RWPE2 (cell line): ENCODE measurements at places on chromosomes 11 and 22.

DNA sequence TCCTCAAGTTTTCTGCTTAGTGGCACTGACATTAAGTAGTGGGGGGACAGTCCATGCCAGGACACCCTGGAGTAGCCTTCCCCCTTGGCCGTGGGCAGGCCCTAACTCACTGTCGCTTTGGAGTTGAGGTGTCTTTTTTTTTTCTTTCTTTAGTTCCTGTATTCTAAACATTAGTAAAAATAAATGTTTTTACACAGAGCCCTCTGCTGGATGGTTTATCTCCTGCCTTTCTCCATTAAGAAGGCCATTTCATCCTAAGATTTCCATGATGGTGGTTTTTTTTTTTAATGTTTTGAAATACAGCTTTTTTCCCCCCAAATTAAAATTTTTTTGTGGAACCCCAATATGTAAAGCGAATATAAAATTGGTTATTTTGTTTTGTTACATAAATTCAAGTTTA, 1.8 kb upstream of the TIGD3 start:
- DNase-seq = no peak

- no peak for DNase-seq
Observed at GRCh38 chr11:57124505-57124904, 57.2 kb upstream of the LRRC55 start.

- peak; percentile 44 for DNase-seq
Observed at GRCh38 chr11:434496-434895, 7.3 kb downstream of the ANO9 start.

DNA sequence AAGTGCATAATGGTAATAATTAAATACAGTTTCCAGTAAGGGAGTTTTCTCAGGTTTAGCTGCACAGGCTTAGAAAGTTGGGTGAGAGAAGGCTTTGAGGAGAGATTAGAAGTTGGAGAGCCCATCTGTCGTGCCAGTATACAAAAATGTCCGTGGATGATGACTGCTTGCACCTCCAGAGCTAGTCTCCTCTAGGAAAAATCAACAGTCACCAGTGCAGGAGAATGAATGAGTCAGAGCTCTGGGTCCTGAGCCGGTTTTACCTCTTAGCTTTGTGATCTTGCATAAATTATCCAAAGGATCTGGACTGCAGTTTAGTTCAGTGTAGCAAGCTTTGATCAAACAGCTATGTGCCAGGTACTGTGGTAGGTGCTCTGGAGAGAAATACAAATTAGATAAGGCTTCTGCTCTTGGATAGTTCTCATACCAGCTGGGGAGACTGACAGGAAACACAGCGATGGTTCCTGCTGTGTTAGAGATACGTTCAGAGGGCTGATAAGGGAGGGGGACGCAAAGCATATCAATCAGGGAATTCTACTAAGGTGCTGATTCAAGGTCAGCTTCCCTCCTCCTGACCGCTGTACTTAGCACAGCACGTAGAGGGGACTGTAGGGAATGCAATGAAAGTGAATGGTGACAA, 125.9 kb downstream of the TEAD1 start:
- no peak for DNase-seq

DNA sequence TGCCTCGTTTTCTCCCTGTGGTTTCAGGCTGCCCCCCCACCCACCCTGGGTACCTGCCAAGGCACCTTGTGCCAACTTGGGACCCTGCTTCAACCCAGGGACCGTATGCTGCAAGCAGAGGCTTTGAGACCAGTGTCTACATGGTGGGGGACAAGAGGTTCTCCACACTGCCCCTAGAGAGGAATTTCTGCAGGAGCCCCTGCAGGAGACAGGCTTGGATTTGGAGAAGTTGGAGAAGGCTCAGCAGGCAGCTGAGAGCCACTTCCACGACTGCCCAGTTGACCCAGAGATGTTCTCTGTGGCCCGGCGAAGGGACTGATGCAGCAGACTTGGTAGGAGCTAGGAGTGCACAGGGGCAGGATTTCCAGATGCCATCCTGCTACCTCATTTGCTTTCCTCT, 20.1 kb upstream of the NNMT start:
- no peak for DNase-seq

DNA sequence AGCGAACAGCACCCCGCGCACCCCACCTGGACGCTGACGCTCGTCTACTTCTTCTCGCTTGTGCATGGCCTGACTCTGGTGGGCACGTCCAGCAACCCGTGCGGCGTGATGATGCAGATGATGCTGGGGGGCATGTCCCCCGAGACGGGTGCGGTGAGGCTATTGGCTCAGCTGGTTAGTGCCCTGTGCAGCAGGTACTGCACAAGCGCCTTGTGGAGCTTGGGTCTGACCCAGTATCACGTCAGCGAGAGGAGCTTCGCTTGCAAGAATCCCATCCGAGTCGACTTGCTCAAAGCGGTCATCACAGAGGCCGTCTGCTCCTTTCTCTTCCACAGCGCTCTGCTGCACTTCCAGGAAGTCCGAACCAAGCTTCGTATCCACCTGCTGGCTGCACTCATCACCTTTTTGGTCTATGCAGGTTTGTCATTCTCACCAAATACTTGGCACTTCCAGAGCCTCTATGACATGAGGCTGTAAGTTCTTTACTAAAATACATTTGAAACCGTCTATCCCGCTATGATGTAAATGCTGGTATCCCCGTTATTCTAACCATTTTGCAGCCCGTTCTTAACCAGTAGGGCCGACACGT, 535 bp downstream of the AQP11 start:
- no peak for DNase-seq

DNA sequence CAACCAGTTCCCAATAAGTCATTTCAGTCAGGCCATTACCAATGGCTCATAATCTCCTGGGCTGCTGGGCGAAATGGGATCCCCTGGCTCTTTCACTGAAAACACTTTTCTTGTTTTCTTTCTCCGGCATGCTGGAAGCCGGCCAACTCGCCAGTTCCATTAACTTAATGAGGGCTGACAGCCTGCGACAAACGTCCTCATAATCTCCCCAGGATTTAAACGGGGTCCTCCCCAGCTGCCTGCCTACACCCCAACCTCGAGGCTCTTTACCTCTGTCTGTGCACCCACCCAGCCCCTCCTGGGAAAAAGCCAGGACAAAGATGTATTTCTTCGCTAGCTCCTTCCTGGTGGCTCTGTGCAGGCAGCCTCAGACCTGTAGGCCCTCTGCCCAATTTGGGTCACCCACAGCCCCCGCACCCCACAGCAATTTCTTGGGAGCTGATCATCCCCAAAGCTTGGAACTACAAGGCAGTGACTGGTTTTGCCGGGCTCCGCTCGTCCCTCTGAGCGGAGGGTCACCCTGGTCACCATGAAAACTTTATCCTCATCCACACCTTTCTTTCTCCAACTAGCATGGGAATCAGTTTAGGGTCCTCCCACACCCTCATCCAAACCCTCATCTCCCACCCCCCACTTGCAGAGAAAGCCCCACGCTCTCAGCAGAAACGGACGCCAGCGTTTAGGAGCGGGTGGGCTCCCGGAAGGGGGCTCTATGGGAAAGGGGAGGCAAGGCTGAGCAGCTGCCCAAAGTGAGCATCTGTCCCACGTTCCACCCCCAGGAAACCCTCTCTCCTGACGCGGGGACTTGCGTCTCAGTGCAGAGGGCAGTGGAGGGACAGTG, 51.1 kb upstream of the KCNQ1OT1 start:
- peak; percentile 19 for DNase-seq

DNA sequence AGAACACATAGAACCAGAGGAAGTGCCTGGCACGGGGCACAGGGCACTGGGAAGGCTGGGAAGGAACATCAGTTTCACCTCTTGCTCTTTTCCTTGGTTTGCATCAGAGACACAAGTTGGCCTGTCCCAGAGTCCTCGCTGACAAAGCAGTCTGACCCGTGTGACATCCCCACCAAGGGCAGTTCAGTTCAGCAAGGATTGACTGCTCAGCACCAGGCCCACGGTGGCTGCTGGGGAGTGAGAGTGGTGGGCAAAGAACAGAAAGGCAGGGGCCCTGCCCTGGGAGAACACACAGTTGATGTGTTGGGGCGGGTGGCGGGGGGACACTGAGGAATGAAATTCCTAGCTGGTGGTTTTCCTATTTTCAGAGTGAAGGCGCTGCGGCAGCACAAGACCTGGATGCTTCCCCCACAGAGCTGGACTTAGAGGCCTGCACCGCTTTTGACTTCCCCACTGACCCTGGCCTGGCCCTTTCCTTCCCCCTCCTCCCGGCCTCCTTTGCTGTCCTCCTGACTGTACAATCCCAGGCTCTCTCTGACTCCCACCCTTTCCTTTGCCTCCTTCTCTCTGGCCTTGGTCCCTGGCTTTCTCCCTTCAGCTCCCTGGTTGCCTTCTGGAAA, 2.2 kb upstream of the TMPRSS13 start:
- peak; percentile 36 for DNase-seq

DNA sequence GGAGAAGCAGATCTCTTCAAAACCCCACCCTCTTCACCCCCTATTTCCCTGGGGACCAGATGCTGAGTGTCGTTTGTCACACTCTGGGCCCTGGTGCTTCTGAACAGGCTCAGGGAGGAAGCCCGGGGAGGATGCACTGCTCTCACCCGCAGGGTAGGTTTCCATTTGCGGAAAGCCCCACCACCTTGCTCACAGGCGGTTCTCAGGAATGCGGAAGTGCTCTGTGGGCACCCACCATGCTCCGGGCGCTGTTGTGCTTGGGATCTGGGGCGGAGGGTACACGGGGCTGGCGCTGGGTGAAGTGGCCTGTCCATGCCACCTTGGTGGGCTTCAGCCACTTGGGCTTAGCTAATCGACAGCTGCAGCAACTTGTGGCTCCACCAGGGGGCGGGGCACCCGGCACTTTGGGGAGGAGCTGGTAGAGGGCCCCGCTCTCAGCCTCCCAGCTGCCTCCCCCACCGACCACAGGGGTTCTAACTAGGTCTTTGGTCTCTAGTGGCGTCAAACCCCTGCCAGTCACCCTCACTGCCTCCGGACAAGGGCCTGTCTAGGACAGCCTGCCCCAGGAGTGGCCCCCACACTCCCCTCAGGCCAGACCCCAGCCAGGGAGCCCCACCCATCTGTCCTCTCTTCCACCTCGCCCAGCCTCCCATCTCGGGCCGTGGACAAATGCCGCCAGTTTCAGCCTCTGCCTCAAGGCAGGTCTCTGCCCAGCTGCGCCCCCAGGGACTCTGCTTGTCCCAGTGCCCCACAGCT, 7.4 kb downstream of the NDUFV1 start:
- peak; percentile 64 for DNase-seq

GRCh38 chr22:45505991-45506747, 3.5 kb downstream of the FBLN1 start:
- DNase-seq = no peak

- peak; percentile 32 for DNase-seq
Observed at GRCh38 chr22:47059076-47059475, 296.6 kb downstream of the TBC1D22A start.

DNA sequence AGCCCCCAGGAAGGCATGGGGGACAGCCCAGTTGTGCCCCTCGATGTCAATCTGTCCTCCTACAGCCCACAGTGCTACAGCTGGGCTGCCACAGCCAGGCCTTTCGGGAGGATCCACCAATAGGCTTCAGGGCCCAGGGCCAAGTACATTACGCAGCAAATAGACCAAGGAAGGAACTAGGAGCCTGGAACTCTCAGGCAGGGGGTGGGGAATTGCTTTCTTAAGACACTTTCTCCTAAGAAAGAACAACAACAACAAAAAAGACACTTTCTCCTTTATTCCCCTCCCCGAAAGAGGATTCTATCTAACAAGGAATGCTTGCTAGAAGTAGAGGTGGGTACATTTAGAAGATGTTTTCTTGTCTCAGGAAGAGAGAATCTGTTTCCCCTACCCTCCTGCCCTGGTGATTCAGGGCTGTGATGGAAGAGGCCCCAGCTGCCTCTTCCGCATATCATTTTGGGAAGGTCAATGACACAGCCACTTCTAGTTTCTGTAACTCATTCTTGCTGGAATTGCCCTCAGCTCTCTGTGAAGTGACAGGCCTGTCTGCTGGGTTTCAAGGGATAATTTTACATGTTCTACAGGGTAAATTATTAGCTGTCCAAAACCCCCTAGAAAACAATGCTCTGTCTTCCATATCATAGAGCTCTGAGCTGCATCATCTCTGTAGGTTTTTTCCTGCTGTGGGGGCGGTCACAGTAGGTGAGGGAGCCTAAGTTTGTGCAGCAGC, 6.0 kb upstream of the MALAT1 start:
- DNase-seq = no peak

DNA sequence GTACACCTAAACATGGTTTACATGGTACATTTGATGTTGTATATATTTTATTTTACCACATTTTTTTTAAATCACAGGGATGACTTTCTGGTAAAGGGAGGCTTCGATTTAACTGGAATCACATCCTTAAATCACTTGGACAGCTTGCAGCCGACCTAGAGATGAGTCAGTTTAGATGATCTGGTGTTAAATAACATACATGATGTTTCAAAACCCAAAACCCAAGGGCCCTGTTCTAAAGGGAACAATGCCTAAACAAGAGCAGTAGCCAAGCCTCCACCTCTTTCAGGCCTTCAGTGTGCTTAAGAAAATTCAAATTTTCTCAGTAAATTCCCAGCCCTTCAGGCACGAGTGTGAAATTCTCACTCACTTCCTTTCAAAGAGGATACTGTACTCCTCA, 108.8 kb downstream of the WT1 start:
- no peak for DNase-seq

DNA sequence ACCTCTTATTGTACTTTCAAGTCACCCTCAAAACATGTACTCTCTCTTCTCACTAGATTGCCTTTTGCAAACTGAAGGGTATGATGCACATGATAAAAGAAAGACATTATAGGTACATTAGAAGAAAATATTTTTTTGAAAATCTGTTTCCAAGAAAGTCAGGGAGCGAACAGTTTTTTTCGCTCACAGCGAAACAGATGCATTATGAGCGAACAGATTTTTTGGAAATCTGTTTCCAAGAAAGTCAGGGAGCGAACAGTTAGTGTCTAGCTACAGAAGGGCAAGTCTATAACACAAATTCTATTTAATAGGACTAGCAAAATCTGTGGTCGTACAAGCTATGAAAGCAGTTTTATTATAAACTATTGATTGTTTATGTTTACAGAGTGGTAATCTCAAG, 296.2 kb upstream of the ANO3 start:
- DNase-seq = no peak

DNA sequence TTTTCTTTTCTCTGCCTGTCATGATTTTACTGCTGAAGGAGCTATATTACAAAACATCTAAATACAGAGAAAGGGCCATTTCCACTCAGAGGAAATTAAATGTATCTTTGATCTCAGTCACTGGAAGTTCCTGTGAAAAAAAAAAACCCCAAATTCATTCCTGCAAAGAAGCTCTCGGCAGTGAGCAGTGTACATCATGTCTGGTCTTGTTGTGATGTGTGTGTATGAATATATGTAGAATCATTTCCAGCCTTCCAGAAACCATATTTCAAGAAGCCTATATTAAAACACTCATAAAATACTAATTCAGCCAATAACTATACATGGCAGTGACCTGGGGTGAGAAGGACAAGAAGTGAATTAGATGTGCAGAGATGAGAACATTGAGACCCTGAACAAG, 393.2 kb upstream of the TENM4 start:
- DNase-seq = no peak

GRCh38 chr11:60711276-60711675, 11.9 kb downstream of the MS4A8 start:
- DNase-seq = no peak

GRCh38 chr22:47027766-47028165, 265.3 kb downstream of the TBC1D22A start:
- DNase-seq = peak; percentile 31

GRCh38 chr11:9347100-9347499, 32.7 kb upstream of the TMEM41B start:
- no peak for DNase-seq

GRCh38 chr11:134074346-134074745, 5.5 kb downstream of the JAM3 start:
- DNase-seq = no peak
